ENCODE measurements at places on chromosomes 5 and 9. TPM values are rescaled to one million over a fixed set of nuclear protein-coding genes. Genes with fewer than 3 reads are reported as not detected.

The FOXI1 gene
- total RNA-seq = not detected

The CDC20B gene
- not detected for total RNA-seq

The TTF1 gene
- 11.5 TPM for total RNA-seq

The KCNT1 gene
- total RNA-seq = 0.28 TPM

GRCh38 chr5:78236046-78236445, 58.5 kb downstream of the AP3B1 start:
- H3K27me3 ChIP-seq = no peaks in the 10 kb centered on the region
- no peaks in the 10 kb centered on the region for H3K36me3 ChIP-seq
- H3K4me1 ChIP-seq = peaks cover 6% of the 10 kb centered on the region
- DNase-seq = no peak

GRCh38 chr9:357560-357959, 142.9 kb downstream of the DOCK8 start:
- H3K27ac ChIP-seq = no peak overlapping the region
- H3K27me3 ChIP-seq = no peaks in the 10 kb centered on the region
- peaks cover 13% of the 10 kb centered on the region for H3K4me1 ChIP-seq
- H3K4me3 ChIP-seq = no peak overlapping the region
- no peak for DNase-seq

DNA sequence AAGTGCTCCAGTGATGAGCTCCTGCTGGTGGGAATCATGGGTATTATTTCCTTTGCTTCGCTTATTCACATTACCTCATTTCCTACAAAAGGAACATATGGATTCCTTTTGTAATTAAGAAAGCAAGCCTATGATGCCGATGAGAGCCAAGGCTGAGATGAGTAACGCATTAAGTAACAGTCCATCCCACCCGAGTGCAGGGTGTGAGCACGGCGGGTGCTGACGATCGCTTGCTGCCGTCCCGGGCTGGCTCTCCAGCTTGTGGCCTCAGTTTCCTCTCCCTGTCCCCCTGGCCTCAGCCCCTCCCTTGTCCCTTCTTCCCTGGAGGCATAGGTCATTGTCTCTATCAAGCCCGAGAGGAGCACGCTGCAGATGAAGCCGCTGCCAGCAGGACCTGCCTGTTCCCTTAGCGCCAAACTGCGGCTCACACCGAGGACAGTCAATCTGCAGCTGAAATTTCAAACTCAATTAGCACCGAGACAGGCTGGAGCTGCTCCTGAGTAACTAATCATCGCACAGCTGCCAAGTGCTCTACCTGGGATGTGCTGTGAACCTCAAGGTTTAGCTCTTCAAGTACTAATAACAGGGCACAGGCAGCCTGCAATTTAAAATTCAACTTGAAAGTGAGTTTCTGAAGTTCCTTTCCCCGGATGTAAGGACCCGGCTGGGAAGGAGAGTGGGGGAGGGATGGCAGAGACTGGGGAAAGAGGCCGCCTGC, 115.2 kb upstream of the RAPGEF1 start:
- H3K4me3 ChIP-seq = no peak overlapping the region
- no peaks in the 10 kb centered on the region for H3K4me1 ChIP-seq
- no peaks in the 10 kb centered on the region for H3K27me3 ChIP-seq

DNA sequence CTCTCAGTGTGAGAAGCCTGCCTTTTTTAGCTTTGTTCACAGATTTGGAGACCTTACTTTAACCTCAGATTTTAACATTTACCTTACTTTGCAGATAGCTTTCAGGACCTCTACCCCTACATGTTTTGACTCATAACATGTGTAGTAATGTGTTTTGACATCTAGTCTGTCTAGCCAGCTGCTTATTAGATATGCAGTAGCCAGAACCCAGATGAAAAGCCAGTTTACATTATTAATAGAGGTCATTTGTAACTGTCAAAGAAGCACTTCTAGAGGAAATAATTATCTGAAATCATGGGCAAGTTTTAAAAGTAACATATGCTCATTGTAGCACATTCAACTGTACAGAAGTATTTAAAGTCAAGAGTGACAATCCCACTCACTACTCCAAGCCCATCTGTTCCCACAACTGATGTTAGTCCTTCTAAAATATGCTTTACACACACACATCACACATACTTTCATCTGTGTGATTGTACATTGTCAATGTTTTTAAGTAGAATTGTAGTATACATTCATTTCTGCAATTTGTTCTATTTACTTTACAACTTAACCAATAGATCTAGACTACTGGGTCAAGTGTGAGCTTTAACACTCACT, 71.8 kb upstream of the NIPAL4 start:
- H3K27me3 ChIP-seq = no peaks in the 10 kb centered on the region
- no peak for DNase-seq
- no peaks in the 10 kb centered on the region for H3K36me3 ChIP-seq
- H3K4me3 ChIP-seq = no peak overlapping the region
- H3K27ac ChIP-seq = peak overlapping the region; percentile 77

DNA sequence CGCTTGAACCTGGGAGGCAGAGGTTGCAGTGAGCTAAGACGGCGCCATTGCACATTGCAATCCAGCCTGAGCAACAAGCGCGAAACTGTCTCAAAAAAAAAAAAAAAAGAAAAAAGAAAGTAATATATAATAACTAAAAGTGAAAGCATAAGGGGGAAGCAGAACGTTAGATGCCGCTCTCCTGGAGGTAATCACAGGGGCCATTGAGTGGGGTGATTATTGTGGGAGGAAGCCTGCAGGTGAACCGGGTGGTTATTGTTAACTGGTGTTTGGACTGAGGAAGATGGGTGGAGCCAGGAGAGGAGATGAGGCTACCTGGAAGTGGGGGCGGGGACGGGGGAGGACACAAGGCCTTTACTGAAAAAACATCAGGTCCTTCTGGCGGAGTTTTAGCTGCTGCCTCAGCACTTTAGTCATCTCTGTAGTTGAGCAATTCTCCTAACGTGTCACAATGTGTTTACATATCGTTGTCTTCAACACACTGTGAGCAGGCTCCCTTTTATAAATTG, 5.3 kb upstream of the TJP2 start:
- no peaks in the 10 kb centered on the region for H3K27me3 ChIP-seq
- H3K36me3 ChIP-seq = no peaks in the 10 kb centered on the region
- H3K27ac ChIP-seq = no peak overlapping the region
- peaks cover 14% of the 10 kb centered on the region for H3K4me1 ChIP-seq
- peak overlapping the region; percentile 34 for H3K4me3 ChIP-seq

DNA sequence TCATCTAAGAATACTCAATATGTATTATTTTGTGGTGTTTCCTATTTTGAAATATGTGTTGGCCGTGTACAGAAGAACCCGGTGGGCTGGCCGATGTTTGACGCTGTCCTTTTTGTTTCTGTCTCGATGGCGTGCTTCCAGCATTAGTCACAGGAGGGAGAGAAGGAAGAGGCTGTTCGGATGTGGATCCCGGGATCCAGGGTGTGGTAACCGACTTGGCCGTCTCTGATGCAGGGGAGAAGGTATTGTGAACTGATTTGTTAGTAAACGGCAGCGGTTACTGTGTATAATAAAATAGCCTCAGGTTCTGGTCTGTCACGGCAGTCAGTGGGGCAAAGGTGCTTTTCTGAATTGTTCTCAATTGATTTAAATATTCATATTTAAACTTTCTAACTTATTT, 275.0 kb downstream of the ARHGEF28 start:
- H3K27me3 ChIP-seq = no peaks in the 10 kb centered on the region
- no peaks in the 10 kb centered on the region for H3K4me1 ChIP-seq
- no peak for DNase-seq
- H3K27ac ChIP-seq = no peak overlapping the region

DNA sequence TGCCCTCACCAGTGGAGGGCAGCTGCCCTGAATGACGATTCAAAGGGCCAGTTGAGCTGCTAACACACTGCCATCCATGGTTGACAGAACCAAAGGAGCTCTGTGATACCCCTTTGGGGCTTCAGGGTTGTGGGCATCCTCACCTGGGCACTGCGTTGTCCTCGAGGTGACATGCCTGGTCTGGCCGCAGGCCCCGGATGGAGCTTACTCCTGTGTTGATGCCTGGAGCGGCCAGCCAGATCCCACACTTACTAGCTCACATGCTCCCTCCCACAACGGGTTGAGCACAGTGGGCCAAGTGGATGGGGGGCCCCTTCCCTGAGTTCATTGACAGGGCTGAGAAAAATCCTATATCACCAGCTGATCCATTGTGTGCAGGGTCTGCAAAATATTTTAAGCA, 898.9 kb downstream of the TAF11L14 start:
- no peak overlapping the region for H3K4me3 ChIP-seq
- H3K4me1 ChIP-seq = no peaks in the 10 kb centered on the region
- H3K27me3 ChIP-seq = no peaks in the 10 kb centered on the region

- no peak for DNase-seq
- H3K27me3 ChIP-seq = no peaks in the 10 kb centered on the region
- H3K36me3 ChIP-seq = no peaks in the 10 kb centered on the region
- H3K4me1 ChIP-seq = no peaks in the 10 kb centered on the region
- H3K4me3 ChIP-seq = peak overlapping the region; percentile 50
Measured at GRCh38 chr5:136251502-136252169, 58.7 kb upstream of the SMIM32 start.

DNA sequence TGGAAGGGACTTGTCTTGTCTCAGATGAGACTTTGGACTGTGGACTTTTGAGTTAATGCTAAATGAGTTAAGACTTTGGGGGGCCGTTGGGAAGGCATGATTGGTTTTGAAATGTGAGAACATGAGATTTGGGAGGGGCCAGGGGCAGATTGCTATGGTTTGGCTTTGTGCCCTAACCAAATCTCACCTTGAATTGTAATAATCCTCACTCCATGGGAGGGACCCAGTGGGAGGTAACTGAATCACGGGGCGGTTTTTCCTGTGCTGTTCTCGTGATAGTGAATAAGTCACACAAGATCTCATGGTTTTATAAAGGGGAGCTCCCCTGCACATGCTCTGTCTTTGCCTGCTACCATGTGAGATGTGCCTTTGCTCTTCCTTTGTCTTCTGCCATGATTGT, 72.1 kb downstream of the RAI14 start:
- DNase-seq = no peak
- no peaks in the 10 kb centered on the region for H3K27me3 ChIP-seq
- peaks cover 19% of the 10 kb centered on the region for H3K4me1 ChIP-seq
- H3K4me3 ChIP-seq = no peak overlapping the region
- no peaks in the 10 kb centered on the region for H3K36me3 ChIP-seq
- H3K27ac ChIP-seq = no peak overlapping the region

DNA sequence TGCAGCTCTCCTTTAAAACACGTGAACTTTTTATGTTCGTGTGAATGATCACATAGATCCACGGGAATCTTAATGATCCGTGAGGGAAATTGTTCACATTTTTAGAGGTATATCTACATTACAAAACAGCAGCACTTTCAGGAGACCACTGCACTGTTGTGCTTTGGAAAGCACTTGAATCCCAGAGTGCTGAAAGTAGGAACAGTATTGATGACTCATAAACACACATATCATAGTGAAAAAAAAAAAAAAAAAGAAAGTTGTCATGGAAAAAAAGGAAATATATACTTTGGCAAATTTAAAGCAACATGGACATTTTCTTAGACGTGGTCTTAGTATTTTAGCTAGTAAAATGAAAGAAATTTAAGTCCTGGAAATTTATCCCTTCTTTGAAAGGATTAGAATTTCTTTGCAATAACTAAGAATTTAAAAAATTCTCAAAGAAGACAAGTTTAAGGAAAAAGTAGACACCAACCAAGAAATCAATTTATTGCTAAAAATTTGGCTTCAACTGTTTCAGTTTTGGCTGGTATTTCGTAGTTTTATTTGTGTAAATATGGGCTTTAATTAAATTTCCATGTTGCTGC, 55.4 kb downstream of the ADGRV1 start:
- no peaks in the 10 kb centered on the region for H3K27me3 ChIP-seq
- H3K4me3 ChIP-seq = no peak overlapping the region
- DNase-seq = no peak
- H3K27ac ChIP-seq = no peak overlapping the region

DNA sequence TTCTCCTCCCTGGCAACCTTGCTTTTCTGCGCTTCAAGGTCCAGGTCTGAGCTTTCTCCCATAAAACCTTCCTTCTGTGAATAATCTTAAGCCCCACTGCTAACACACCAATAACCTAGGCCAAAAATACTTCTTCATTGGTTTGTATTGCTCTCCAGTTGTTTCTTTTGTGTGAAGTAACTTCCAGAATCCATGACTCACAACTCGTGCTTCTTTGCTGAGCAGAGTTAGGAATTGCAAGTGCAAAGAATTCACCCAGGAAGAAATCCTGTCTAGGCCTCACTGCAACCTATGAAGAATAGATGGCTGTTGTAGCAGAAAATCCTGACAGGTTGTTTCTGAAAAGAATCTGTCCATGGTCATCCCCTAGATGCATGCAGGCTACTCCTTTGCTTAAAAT, 295.7 kb downstream of the MED10 start:
- H3K4me3 ChIP-seq = no peak overlapping the region
- no peaks in the 10 kb centered on the region for H3K27me3 ChIP-seq
- peak overlapping the region; percentile 30 for H3K27ac ChIP-seq
- H3K4me1 ChIP-seq = no peaks in the 10 kb centered on the region
- DNase-seq = no peak

DNA sequence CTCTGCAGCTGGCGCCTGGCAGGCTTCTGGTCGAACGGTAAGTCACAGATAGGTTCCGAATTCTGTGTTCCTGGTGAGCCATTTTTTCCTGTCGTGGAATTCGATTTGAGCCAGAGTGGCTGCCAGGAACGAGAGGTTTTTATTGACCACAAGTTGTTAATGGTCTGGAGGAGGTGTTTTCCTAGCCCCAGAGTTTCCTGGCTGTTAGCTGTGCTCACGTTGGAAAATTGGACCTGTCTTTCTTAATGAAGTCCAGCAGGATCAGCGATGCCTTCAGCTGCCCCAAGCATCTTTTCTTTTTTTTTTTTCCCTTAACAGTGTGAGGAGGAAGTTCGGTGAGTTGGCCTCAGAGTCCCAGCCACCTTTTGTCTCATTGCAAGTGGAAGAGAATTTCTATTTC, 62.9 kb downstream of the COL5A1 start:
- no peaks in the 10 kb centered on the region for H3K27me3 ChIP-seq
- DNase-seq = no peak
- H3K4me3 ChIP-seq = no peak overlapping the region
- peaks cover 24% of the 10 kb centered on the region for H3K4me1 ChIP-seq
- peaks cover 15% of the 10 kb centered on the region for H3K36me3 ChIP-seq
- no peak overlapping the region for H3K27ac ChIP-seq
